ENCODE measurements at places on chromosomes 3 and 15.

DNA sequence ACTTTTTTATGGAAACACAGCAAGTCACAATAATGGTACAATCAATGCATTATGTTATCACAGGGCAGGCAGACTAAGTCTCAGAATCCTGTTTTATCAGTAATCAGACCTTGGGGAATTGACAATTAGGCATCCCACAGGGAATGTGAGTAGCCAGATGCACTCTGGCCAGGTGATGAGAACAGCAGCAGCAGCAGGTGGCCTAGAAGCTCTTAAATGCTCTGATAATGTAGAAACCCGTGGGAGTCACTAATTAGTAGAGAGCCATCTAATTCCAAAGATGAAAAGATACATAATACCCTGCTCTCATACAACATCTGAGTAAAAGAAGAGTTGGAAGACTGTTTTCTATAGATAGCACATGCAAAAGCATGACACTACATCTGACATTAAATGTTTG is 12.6 kb downstream of the CEP152 start:
- DNase-seq, result no peak

DNA sequence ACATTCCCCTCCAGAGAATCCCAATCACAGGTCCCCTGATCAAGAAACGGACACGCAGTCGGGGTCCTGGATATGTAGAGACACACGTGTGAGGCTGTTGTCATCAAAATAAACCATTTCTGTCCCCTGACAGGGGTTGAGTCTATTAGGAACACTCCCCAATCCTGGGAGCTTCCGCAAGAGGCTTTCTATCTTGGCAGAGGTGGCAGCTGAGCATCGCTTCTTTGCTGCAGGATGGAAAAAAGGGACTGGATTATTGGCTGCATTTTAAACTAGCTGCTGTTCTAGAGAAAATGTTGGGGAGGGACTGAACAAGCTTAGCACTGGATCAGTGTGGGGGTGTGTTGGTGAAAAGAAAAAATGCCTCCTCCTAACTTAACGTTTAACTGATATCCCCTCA is 2.5 kb upstream of the CNTN4 start:
- no peak for DNase-seq

- no peak for DNase-seq
These were observed 241.8 kb downstream of the WNT5A start for GRCh38 chr3:55245351-55245750.

DNA sequence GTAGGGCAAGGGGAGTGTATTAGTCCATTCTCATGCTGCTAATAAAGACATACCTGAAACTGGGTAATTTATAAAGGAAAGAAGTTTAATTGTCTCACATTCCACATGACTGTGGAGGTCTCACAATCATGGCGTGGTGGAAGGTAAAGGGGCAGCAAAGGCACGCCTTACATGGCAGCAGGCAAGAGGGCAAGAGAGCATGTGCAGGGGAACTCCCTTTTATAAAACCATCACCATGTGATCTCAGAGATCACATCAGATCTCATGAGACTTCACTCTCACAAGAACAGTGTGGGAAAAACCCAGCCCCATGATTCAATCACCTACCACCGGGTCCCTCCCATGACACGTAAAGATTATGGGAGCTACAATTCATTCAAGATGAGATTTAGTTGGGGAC is 41.4 kb downstream of the SUMF1 start:
- no peak for DNase-seq

GRCh38 chr15:27807335-27807734 is 291.8 kb downstream of the OCA2 start:
- no peak for DNase-seq

- DNase-seq, result no peak
These were observed 41.4 kb upstream of the USP3 start for GRCh38 chr15:63463036-63463435.

DNA sequence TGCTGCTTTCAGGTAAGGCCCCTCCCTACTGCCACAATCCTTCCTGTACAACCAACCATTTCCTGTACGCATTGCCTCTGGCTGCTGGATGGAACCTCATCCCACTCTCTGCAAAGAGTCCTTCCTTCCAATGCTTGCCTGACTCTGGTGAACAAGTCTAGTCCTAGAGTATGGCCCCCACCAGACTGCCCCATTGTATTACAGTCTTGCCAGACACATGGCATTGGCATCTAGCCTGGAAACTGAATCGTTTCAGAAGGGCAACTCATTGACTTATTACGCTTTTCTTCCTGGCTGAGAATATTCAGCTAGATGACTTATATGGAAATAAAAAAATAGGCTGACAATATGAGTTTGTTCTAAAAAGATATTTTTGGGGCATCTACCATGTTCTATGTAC is 170.3 kb downstream of the SUCLG2 start:
- DNase-seq, result no peak

DNA sequence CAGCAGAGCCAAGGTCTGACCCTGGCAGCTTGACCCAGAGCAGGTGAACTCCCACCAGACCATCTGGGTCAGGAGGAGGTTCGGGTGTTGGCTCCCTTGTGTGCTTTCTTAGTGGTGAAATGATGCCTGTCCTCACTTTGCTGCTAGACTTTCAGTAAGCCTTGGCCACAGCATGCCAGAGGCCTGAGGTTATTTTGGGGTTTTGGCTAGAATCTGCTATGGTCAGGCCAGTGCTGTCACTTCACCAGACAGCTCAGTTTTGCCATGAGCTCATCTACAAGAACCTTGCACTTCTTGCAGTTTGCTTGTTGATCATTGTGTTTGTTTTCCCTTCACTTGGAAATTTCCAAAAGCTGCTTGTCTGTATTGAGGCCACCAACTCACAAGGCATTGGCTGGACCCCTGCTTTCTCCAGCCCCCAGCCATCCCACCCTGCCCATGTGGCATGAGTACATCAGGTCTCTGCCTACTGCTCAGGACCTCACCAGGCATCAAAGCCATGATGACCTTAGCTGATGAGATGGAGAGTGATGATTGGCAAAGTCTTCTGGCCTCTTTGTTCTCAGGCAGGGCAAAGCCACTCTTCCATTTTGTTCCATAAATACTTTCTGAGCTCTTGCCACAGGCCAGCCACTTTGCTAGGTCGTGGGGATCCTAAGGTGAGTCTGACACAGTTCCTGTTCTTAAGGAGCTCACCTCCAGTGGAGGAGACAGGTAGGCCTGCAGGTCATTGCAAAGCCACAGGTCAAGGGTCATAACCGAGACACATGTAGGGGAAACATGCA is 122.6 kb downstream of the ARNT2 start:
- DNase-seq, result no peak

GRCh38 chr3:25782636-25782937 is 656 bp downstream of the NGLY1 start:
- DNase-seq, result no peak

GRCh38 chr15:90716317-90716975 is 700 bp upstream of the BLM start:
- DNase-seq, result no peak

- no peak for DNase-seq
These were observed 359.4 kb downstream of the FEZF2 start for GRCh38 chr3:62013951-62014350.
